ENCODE measurements at places on chromosomes 12 and 14. TPM values are rescaled to one million over a fixed set of nuclear protein-coding genes. Genes with fewer than 3 reads are reported as not detected.

CLEC1A gene
- not detected for total RNA-seq

SERPINA1 gene
- under 0.01 TPM for total RNA-seq

MYG1 gene
- 52.0 TPM for total RNA-seq

FAM90A1 gene
- 0.33 TPM for total RNA-seq

PTPRB gene
- total RNA-seq: 0.66 TPM

FERMT2 gene
- total RNA-seq: 128 TPM

KICS2 gene
- total RNA-seq: 9.7 TPM

PIWIL1 gene
- total RNA-seq: not detected

ALX1 gene
- not detected for total RNA-seq

HEBP1 gene
- 33.7 TPM for total RNA-seq

CLEC4D gene
- total RNA-seq: not detected
